ENCODE measurements at places on chromosomes 6 and 20.
A peak's percentile ranks its signal among the peaks of the same experiment; 100 is the strongest.

DNA sequence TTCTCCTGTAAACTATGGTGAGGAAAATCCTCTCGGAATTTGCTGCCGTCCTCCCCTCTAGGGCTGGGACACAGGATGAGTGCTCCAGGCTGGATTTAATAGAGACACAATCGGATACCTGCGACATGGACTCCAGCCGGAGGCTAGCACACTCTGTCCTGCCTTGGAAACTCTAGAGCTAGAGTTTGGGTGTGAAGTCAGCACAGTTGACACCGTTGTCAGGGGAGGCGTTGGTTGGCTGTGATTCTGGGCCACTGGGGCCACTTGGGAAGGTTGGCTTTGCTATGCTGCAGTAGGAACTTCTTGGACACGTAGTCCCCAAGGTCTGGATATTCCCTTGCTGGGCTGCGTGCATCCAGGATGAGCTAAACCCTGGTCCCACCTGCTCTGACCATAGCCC is 169.4 kb downstream of the NRN1 start:
- DNase-seq: no peak

DNA sequence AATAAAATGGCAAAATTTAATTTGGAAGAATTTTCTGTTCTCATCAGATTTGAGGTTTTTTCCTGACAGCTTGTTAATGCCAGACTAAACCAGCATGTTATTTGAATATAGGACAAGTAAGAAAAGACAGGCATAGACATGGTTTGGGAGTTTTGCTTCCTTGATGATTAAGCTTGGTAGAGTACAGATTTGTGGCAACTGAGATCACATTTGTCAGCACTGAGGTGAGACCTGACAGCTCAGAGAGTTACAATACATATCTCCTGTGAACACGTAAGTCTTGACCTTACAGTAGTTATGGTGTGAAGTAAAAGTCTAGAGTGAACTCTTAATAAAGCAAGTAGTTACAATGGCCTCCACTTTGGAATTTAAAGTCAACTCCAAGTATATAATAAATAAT is 34.5 kb downstream of the CENPW start:
- DNase-seq: no peak

- DNase-seq: no peak
These were observed 126.7 kb upstream of the MLIP start for GRCh38 chr6:53984581-53984980.

- DNase-seq: no peak
These were observed 340.4 kb downstream of the TPBG start for GRCh38 chr6:82704045-82704444.

- DNase-seq: no peak
These were observed 28.4 kb downstream of the LHFPL5 start for GRCh38 chr6:35833536-35833935.

- DNase-seq: no peak
These were observed 20.9 kb downstream of the LMBRD1 start for GRCh38 chr6:69775941-69776340.

- DNase-seq: no peak
These were observed 350.9 kb downstream of the SMOC2 start for GRCh38 chr6:168791917-168792316.

DNA sequence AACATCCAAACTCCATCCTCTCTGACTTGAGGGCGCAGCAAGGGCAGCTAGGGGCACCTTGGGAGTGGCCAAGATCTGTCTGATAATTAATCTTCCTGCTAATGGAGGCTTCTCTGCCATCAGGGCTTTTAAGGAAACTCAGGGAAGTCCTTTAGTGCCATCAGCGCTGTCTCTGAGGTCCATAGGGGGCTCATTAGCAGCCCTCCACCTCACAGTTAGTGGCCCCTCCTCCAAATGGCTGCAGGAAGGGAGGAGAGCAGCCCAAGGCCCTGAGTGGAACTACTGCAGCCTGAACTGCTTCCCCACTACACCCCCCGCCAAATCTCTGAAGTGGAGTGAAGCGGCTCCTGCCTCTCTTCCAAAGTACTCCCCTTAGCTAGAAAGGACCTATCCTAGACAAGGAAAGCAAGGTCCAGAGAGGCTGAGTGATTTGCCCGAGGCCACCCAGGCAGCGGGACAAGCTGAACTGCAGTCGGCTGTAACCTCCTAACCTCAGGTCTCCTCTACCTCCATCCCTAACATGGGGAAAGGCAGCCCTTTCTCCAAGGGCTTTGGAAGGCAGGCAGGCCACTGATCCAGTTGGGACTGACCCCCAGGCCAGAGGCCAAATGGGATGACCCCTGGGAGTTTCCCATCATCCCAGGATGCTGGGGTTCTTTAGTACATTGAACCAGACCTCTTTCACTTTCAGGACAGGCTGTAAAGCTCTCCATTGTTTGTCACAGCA is 39.5 kb upstream of the ZFAND3 start:
- DNase-seq: no peak

DNA sequence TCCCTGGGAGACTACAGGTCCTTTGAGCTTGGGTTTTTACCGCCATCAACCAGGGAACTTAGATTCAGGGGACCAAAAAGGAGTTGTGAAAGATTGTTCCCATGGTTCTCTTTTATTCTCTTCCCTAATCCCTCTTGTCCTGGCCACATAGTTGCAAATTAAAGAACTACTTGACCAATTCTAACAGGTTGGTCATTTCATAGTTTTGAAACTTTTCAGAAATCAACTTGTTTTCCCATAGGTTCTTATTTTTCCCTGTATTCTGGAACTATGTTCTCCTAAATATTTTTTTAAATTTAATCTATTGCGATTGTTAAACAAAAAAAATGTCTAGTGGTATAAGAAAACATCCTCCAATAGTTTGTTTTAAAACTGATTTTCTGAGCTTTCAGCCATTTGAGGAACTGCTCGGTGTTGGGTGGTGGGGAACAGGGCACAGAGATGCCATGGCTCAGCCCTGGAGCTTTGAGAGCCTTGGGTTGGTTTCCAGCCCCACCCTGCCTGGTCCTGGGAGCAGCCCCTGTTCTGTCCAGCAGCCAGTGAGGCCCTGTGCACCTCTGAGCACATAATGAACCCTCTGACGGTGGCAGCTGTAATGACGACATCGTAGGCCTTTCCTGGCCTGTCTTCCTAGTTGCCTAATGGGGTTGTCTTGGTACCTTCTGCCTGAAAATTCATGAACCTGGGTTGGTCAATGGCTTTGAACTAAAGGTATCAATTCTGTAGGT is 53.5 kb downstream of the TBC1D7 start:
- DNase-seq: no peak

DNA sequence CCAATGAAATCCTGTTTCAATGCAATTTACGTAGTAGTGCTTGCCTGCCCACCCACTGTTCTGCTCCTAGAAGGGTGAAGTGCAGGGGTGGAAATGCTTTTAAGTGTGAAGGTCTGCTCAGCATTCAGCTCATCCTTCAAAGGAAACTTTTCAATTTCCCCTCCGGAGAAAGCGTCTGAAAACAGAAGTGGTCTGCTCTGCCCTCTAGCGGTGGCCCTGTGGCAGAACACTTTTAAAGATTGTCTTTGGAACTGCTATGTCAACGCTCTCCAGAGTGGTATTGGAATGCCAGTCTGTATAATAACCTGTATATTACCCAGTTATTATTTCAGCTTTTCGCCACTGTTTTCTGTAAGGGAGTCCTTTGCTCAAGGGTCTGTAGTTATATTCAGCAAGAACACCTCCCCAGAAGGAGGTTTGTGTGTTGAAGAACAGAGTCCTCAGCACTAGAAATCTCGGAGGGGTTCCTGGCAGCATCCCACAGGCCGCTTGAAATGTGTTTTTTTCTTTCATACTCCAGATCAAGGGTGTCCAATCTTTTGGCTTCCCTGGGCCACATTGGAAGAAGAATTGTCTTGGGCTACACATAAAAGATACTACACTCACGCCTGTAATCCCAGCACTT is 63.1 kb upstream of the KLHL31 start:
- DNase-seq: peak; percentile 78

DNA sequence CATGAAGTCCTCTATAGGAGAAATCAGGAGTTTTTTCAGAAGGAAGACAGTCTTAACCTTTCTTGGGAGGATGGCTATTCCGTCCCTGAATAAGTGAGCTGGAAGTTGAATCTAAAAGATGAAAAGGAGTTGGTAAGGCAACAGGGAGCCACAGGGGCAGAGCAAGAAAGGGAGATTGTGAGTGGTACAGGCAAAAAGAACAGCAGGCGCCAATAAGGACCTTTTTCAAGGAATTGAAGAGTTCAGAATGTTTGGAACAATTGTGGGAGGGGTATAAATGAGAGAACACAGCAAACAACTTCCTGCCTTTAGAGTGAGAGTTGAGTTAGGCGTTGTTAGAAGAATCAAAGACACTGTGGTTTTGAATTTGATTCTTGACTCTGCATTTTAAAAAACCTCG is 1003.7 kb downstream of the EPHA7 start:
- DNase-seq: no peak

GRCh38 chr6:157728183-157728881 is 94.7 kb upstream of the SNX9 start:
- DNase-seq: peak; percentile 55

GRCh38 chr6:105836379-105836778 is 249.8 kb upstream of the PRDM1 start:
- no peak for DNase-seq

DNA sequence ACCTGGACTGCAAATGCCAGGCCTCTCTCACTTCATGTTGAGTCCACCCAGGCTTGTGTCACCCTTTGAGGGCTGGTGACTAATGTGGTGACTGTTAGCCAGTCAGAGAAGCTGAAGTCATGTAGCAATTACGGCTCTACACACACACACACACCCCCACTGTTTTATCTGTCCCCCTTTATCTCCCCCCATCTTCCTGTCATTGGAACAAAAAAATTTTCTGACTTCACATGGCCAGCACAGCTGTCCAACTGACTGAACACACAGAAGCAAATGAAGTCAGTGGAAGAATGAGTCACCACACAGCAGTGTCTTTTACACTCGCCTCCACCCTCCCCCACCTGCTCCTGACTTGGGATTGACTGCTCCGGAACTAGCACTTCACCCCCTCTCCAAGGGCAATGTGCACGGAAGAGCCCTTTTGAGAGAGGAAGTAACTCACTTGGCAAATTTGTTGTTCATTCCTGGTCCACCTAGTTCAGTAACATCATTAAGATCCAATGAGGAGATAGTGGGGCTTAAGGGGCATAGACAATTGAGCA is 198.0 kb downstream of the RNF144B start:
- DNase-seq: peak; percentile 18

- DNase-seq: no peak
These were observed 30.8 kb downstream of the AGPAT4 start for GRCh38 chr6:161242779-161243693.

DNA sequence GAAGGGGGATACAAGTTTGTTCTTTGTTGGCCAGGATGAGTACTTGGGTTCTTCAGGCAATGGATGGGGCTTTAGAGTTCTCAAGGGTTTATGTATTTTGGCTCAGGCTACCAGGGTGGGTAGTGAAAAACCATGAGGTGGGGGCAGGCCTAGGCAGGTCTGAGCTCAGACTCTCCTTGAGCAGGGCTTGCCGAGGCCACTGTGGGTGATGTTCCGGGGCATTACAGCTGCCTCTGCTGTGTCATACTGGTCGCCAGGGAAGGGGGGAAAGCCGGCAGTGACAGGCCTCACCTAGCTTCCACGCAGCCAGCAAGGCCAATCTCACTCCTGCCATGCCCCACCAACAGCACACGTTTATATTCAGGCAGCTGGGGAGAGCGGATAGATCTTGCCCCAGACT is 79.6 kb downstream of the BCKDHB start:
- DNase-seq: no peak

DNA sequence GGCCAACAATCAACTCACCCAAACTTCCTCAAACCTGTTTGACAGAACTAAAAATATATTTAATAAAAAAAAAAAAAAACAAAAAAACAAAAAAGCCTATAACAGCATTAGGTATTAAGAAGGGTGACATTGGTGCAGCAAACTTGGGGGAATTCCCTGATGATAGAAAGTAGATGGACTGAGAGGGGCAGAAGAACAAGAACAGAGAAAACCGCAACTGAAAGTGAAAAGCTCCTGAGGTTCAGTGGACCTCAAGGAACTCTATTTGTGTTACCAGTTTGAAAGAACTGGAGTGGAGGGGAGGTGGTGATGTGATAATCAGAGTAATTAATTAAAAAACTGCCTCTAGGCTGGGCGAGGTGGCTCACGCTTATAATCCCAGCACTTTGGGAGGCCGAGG is 53.8 kb downstream of the MACROD2 start:
- DNase-seq: no peak

DNA sequence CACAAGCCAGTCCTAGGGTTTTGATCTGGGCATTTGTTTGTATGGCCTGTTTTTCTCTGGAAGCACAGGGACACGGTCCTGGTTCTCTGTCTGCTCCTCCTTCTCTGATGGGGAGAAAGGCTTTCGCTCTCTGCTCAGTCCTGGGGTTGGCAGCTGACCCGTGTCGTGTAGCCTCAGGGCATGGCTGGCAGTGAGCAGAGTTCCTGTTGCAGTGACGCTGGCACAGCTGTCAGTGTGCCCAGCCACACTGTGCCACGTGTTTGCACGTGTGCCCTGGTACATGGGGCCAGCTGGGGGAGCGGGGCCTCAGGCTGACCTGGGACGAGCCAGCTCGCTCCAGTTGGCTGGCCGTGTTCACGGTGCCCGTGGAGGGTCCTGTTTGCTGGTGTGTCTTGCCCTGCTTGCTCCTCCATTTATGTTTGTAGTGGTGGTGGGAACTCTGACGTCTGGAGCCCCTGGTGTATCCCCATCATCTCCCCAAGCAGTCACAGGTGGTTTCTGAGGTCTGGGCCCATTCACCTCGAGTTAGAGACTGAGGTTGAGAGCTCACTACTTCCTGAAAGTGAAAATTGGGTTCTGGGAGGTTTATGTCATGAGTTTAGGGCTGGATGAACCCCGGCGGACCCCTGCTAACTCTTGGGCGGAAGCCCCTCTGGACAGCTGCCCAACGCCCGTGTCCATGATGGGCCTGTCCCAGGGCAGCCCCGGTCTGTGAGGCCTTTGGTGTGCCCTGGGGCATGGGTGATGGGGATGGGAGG is 10.2 kb upstream of the DNAJC5 start:
- DNase-seq: no peak

Data from Calu3 (cell line).